Stimulated activated CD4-positive, alpha-beta T cell treated with anti-CD3 and anti-CD28 coated beads, TNF-alpha, amount 100 ng/mL, for 4 hours (primary cell): ENCODE measurements at places on chromosomes 5 and 9.

DNA sequence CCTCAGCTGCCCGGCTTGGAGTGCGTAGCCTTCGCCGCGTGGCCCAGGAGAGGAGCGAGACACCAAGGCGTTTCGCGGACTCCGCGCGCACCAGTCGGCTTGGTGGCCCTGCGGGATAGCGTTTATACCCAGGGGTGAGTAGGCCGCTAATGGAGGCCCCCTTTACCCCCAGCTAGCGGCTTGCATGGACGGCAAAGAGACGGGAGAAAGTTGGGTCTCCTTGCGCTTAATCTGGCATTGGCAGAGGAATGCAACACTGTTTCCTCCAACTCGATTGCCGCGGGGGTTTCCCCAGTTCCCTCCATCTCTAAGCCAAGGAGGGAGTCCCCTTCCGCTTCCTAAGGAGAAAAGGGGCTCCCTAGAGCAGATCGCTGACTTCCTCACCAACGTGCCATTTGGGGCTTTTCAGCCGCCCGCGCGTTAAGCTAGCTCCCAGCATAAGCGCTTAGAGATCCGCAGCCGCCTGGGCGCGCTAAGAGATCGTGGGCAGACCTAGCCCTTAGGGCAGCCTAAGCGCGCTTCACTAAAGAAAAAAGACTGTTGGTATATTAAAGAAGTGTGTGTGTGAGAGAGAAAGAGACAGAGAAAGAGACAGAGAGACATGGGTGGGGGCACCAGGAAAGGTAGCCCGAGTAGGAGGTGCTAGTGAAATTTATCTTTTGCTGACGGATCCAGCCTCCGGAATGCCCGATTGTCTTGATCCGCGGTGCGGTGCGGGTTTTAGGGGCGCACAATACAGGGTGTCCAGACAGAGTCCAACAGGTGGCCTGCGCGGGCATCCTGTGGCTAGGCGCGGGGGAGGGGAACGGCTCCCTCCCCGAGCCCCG is 597.9 kb upstream of the SGCD start:
- no peak for DNase-seq

- no peak for DNase-seq
Measured at GRCh38 chr9:136242918-136243525, 2.6 kb downstream of the QSOX2 start.

GRCh38 chr5:4142842-4143241 is 547.2 kb downstream of the IRX1 start:
- no peak for DNase-seq

DNA sequence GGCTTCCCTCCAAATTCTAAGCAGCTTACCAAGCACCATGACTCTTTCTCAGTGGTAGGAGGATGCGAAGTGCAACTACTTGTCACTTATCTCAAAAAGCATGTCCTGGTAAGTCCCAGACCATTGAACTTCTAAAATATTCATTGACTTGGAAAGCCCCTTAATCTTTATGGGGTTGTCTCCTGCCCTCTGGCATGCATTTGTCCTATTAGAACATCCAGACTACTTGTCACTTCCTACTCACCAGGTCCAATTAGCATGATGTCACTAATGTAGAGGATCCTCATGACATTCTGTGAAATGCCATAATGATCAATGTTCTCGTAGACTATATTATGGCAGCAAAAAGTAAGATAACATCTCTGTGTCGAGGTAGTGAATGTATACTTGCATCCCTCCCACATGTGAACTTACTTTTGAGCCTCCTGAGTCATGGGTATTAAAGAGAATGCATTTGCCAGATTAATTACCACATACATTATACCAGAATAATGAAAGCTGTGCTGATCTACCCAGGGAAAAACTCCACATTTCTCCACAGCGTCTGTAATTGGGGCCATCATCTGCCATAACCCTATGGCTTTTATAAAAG is 63.5 kb upstream of the RAD23B start:
- no peak for DNase-seq

GRCh38 chr5:18068826-18069225 is 434.6 kb downstream of the TAF11L14 start:
- DNase-seq, result no peak

DNA sequence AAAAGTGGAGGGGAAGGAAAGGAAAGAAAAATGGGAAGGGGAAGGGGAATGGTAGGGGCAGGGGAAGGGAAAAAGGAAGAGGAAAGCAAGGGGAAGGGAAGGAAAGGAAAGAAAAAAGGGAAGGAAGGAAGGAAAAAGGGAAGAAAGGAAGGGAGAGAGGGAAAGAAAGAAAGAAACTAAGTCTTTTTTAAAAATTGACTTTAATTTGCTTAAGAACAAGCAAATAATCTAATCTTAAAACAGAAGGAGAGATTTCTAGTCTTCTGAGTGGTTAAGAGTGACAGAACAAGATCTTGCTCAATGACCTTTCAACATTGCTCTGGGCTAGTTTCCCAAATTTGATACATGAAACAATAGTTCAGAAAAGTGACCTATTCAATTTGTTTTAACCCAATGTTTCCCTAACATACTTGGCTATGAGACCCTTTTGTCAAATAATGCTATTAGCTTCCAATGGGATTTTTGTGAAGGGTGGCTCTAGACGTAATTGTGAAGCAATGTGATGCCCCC is 33.4 kb upstream of the GLIS3 start:
- no peak for DNase-seq

DNA sequence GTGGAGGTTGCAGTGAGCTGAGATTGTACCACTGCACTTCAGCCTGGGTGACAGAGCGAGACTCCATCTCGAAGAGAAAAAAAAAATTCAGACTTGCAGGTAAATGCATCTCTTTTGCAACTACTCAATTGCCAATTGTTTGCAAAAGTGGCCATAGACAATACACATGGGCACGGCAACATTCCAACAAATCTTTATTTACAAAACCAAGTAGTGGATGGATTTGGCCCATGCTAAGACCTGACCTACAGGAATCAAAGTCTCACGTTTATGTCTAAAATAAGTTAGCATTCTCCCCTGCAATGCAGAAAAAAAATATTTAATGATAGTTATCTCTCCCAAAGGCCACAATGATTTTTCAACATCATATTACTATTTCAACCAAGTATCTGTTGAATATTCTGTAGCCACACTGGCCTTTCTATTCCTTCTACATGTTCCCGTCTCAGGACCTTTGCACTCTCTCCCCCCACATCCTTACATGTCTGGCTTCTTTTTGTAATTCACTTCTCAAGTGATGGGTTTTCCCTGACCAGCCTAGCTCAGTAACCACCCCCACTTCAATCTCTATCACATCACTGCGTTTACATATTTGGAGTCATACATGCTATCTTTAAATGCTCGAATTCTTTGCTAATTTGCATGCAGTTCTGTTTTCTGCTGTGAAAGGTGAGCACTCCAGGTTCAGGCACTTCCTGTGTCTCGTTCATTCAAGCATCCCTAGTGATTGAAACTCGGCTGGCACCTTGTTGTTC is 54.2 kb downstream of the FNBP1 start:
- no peak for DNase-seq

DNA sequence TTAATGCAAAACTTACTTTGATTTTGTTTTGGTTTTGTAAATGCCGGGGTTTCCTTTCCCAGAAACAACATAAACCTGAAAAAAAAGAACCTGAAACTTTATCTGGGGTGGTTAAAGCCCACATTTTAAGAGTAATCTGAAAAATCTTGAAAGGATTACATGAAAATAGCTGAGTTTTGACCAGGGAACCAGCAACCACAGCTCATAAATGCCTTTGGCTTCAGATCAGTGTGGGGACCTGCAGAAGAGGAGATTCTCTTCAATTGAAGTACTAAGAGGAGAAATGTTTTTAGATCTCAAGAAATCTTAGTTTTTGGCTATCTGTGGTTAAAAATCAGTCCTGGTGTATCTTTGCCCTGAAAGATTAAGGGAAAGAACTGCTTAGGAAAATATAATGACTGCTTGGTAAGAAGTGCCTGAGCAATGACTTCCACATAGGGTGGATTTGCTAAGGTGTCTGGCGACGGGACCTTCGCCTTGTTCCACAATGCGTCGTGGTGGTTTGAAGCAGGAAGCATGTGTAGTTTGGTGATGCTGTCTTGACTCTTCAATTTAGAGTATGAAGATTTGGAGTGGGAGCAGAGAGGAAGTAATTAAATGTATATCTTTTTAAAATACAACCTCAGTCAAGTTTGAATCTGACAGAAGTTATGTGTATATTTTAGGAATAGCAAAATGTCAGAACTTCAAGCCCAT is 186.5 kb downstream of the MAN2A1 start:
- no peak for DNase-seq

DNA sequence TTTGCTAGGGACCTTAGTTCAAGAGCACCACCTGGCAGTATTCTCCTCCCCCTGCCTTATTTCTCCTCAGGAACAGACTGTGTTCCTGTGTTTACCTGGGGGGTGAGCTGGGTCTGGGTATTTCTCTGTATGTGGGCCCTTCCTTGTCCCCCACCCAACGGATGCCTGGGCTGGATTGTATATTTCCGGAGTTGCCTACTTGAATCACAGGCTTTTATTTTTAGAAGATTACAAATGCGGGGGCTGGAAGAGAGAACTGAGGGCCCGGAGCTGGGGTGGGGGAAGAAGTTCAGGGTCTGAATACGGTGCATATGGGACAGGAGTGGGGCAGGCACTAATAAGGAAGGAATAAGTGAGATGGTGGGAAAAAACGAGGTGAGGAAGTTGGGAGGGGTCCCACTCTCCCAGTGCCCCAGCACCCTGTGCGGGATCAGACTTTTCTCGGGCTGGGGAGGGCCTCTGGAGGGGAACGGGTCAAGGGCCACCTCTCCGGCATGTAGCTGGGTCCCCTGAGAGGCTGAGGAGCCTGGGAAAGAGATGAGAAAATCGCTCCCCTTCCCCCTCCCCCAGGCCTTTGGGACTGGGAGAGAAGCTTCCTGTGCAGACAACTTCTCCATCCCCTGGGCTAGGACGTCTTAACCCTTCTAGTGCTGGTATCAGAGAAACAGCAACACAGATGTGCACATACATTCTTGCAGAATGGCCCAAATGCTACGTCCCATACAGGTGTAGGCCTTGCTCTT is 42.1 kb downstream of the PCDH1 start:
- DNase-seq, result no peak

- no peak for DNase-seq
Measured at GRCh38 chr5:51384281-51384840, 1.1 kb downstream of the ISL1 start.

- no peak for DNase-seq
Measured at GRCh38 chr5:171275841-171276544, 33.1 kb upstream of the TLX3 start.

- peak; percentile 61 for DNase-seq
Measured at GRCh38 chr5:180353048-180353979, at the start of gene GFPT2. TSS of gene GFPT2 (minus strand) at chr5:180353336. CDS start at chr5:180353217, 119 bp downstream.

GRCh38 chr5:160445132-160445531 is 23.5 kb downstream of the PTTG1 start:
- no peak for DNase-seq

- no peak for DNase-seq
Measured at GRCh38 chr5:130720355-130720754, 444.7 kb downstream of the HINT1 start.

GRCh38 chr9:97768746-97769145 is 71.6 kb upstream of the XPA start:
- DNase-seq, result no peak

DNA sequence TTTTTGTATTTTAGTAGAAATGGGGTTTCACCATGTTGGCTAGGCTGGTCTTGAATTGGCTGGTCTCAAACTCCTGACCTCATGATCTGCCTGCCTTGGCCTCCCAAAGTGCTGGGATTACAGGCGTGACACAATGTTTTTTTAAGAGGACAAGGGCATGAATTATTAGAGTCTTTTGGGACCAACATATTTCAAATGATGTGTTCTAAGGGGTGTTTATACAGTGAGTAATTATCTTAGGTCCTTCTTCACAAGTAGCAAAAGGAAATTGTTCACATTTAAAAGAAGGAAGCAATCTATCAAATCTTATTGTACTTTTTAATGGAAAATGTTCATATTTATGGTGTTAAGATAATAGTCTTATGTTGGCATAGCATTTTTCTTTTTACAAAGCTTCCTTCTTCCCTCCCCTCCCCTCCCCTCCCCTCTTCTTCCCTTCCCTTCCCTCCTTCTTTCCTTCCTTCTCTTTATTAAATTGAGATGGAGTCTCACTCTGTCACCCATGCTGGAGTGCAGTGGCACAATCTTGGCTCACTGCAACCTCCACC is 6.7 kb downstream of the GNG10 start:
- DNase-seq, result no peak

GRCh38 chr5:149358868-149359495 is 1.1 kb downstream of the PCYOX1L start:
- DNase-seq, result no peak

DNA sequence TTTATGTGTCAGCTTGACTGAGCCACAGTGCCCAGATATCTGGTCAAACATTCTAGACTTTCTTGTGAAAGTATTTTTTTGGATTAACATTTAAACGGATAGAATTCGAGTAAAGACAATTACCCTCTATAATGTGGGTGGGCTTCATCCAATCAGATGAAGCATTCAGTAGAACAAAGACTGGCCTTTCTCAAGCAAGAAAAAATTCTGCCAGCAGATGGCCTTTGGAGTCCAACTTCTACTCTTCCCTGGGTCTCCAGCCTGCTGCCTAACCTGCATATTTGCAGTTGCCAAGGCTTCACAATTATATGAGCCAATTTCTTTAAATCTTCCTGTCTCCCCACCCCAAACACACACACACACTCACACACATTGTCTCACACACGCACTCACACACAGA is 86.4 kb downstream of the MED10 start:
- DNase-seq, result no peak

- no peak for DNase-seq
Measured at GRCh38 chr5:126938466-126938865, 91.9 kb downstream of the MARCHF3 start.

DNA sequence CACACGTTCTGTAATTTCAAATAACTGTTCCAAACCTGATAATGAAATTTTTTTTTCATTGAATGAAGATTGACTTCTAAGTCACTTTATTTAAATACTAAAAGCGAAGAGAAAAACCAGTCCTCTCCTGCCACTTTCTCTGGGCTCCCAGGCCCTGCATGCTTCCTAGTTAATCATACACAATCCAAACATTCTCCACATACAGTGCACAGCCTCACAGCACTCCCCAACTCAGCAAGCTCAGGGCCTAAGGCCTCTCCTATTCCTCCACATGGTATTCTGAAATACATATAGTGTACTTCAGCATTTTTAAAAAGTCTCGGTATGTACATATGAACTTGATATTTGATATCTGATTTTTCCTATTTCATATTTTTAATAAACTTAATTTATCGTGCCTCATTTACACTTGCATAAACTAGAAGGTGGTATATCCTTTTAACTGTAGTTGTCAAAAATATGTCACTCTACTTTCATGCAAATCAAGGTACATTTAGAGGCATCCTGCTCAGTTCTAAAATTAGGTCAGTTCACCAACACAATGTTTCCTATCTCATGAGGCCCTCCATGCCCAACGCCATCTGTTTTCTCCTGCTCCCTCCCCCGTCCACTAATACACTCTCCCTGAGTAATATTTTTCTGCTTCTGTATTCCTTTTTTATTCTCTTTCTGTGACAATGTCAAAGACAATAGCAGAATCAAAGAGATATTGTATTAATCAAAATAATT is 206.7 kb downstream of the ARRDC3 start:
- DNase-seq, result no peak

GRCh38 chr5:149886060-149886459 is 58.5 kb downstream of the PDE6A start:
- no peak for DNase-seq

GRCh38 chr9:29129763-29130162 is 1556.5 kb upstream of the C9orf72 start:
- DNase-seq, result no peak
